ENCODE measurements at places on chromosomes 2 and 18.

- no peak for DNase-seq
Measured at GRCh38 chr2:12510070-12510469, 206.7 kb upstream of the TRIB2 start.

DNA sequence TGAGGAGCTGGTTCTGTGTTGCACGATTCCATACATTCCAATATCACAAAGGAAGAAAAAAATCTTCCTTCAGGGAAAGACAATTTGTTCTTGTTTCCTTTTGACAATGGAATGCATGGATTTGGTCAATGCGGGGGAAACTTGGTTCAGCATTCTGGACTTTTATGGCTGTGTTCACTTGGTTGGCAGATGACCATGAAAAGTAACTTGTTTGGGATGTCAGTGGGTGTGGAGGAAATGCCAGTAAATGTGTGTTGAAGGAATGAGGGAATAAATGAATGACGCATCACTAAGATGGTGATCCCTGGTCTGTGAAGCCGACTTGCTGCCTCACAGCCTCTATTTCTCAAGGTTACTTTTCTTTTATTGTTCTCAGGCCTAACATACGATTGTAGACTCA, 53.7 kb downstream of the THUMPD2 start:
- DNase-seq: no peak

DNA sequence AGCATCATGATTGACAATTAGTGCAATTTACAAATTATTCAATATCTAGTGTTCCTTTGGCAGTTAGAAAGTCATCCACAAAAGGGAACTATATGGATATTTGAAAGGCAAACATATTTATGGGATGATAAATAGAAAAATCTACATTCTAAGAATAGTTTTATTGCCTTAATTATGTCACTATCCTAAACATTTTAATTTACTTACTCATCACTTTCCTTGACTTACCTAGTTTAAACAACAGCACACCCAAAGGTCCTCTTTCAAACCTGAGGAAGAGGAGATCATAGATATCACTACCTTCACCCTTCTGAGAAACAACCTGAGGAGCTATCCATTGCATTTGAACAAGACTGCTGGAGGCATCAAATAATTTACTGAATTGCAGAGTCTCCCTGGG, 184.5 kb downstream of the WDPCP start:
- DNase-seq: no peak

GRCh38 chr2:9473308-9473984, 905 bp upstream of the IAH1 start:
- no peak for DNase-seq

- DNase-seq: no peak
Measured at GRCh38 chr2:185337033-185337432, 401.6 kb upstream of the FSIP2 start.

- DNase-seq: no peak
Measured at GRCh38 chr2:16408331-16409005, 257.2 kb downstream of the CYRIA start.

GRCh38 chr2:18170642-18171041, 292.2 kb downstream of the KCNS3 start:
- DNase-seq: no peak

- no peak for DNase-seq
Measured at GRCh38 chr2:8645176-8645831, 36.6 kb upstream of the ID2 start.

DNA sequence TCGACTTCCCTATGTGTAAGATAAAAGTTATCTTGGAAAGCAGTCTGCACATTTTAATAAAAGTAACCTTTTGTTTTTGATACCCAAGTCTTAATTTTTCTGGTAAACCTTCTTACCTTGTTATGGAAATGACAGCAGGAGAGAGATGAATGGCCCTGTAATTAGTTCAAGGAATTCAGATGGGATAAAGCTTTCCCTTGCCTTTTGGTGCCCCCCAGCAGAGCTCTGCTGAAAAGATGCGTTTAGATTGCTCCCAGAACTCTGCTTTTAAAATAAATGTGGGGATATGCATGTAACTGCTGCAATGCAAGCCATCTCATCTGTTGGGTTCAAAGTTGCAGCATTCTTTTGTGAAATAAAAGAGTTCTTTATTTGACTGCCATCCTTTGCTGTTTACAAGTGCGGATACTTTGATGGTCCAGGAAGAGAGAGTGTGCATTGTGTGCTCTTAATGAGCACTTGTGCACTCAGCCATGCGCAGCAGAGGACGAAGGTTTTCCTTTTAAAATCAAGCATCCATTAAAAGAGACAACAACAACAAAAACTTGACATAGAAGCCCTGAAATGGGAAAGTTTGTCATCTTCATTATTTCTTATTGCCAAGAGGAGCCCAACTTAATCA, 176.7 kb upstream of the ST6GAL2 start:
- DNase-seq: no peak

- no peak for DNase-seq
Measured at GRCh38 chr2:24088821-24089359, 4.3 kb upstream of the TP53I3 start.

GRCh38 chr2:241061275-241061674, 40.8 kb downstream of the MTERF4 start:
- no peak for DNase-seq

DNA sequence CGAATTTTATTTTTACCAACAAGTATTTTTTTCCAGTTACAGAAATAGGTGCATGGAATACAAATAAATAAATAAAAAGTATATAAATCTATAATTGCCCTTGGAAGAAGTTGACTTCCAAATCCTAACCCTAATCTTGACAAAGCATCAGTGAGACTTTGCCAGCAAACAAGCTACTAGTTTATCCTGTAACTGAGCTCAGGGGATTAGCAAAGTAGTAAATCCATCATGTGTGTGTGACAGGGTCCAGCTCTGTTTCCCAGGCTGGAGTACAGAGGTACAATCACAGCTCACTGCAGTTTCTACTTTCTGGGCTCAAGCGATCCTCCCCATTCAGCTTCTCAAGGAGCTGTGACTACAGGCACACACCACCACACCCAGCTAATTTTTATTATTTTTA, 948.0 kb upstream of the CNTNAP5 start:
- DNase-seq: no peak

- no peak for DNase-seq
Measured at GRCh38 chr2:128219891-128220290, 98.8 kb downstream of the HS6ST1 start.

GRCh38 chr2:58135861-58136260, 89.3 kb downstream of the VRK2 start:
- DNase-seq: no peak

DNA sequence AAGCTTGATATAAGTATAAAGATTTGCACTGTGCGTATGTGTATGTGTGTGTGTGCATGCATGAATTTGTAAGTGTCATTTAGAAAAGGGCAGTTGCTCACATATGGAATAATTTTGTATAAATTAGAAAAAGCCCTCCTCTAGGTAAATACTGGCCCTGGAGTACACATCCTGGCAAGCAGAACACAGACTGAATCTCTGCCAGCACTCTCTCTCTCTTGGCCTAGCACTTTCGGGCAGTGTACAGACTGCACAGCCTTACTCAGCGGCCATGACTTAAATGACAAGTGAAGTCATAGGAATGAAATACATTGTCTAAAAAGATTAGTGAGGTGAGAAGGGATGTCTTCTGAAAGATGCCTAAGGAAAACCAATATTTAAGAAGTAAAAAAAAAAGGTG, 214.1 kb downstream of the RDH14 start:
- DNase-seq: no peak

- DNase-seq: no peak
Measured at GRCh38 chr2:218890369-218890768, 9.7 kb downstream of the WNT10A start.

DNA sequence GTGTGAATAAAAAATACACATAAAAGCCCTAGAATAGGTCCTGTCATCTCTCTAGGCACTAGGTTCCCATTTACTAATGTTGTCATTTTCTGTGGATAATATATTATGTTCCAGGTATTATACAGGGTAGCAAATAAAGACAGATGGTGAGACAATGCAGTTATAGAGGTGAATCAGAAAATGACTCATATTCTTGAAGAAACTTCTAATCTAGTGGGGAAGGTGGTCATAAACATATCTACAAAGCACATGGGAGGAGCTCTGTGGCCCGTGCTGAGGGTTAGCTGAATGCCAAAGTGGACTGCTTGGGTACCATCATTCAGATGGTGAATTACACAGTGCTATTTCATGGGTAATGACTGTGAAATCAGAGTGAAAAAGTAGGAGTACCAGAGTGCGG, 700.9 kb downstream of the ERBB4 start:
- no peak for DNase-seq

GRCh38 chr2:171320208-171320621, 113.6 kb downstream of the METTL8 start:
- no peak for DNase-seq

DNA sequence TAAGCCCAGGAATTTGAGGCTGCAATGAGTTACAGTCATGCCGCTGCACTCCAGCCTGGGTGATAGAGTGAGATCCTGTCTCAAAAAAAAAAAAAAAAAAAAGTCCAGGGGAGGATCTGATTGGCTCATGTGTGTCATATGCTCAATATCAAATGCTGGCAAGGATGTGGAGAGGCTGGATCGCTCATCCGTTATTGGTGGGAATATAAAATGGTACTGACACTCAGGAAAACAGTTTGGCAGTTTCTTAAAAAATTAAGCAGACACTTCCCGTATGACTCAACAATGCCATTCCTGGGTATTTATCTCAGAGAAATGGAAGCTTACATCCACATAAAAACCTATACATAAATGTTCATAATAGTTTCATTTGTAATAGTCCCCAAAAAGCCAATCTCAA, 68.9 kb downstream of the MEX3C start:
- DNase-seq: no peak

DNA sequence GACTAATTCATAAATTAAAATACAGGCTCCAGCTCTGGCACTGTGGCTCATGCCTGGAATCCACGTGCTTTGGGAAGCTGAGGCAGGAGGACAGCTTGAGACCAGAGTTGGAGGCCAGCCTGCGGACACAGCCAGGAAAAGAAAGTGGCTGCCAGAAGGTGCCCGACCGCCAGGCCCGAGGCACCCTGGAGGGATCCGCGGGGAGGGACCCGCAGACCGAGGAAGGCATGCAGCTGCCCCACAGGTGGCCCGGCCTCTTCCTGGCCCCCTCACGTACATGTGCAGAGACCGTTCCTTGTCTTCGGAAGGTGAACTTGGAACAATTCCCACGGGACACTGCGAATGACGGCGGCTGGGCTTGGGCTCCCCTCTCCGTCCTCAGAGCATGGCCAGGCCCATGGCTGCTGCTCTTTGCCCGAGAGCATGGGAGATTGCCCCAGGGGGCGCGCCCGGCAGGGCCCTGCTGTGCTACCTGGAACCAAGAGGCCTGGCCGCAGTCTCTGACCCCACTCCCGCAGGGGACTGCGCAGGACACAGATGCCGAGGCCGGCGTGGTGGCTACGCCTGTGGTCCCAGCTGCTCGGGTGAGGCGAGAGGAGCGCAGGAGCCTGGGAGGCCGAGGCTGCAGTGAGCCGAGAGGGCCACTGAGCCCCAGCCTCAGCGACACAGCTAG, 55.6 kb upstream of the IMP4 start:
- no peak for DNase-seq

- no peak for DNase-seq
Measured at GRCh38 chr18:12990641-12990966, 558 bp upstream of the CEP192 start.

- no peak for DNase-seq
Measured at GRCh38 chr2:208093128-208093527, 31.2 kb downstream of the CRYGD start.

DNA sequence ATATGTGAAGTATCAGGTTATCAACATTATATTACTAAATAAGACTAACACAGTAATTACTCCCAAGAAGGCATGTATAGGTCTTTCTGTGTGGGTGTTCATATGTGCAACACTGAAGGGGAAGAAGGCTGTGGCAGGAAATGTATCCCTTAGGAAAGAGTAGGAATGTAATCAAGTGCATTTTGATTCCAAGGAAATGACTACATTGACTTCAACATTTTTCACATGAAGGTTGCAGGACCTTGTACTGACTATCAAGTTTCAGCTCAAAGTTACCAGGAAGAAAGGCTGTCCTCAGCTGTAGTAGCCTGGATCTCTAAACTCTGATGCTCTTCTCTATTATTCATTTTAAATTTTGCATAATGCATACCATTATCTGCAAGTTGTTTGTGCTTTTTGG, 680.8 kb downstream of the NYAP2 start:
- DNase-seq: no peak

GRCh38 chr2:208352644-208353567, 53.7 kb upstream of the PTH2R start:
- no peak for DNase-seq

Data from CD4-positive, CD25-positive, alpha-beta regulatory T cell (primary cell).